Effector memory CD8-positive, alpha-beta T cell (primary cell): ENCODE measurements at places on chromosomes 2 and 18.

GRCh38 chr18:10546557-10547300, 20.9 kb downstream of the NAPG start:
- DNase-seq = no peak

- DNase-seq = no peak
These were observed 42.5 kb downstream of the KIAA2012 start for GRCh38 chr2:202115479-202115971.

DNA sequence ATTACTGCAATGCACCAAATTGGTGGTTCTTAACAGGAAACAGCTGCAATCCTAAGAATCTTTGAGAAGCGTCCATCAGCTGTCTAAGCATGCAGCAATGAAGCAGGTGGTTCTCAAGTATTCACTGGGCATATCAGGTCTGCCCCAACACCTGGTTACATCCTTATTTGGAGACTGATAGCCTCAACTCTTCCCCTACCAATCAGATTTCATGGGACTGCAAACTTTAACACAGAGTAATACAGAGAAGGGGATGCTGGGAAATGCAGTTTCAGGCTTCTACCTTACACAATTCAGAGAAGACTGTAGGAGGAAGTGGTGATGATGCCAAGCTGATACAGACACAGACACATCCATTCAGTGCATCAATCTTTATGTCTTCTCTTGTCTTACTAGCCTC, 240.5 kb downstream of the BCL2 start:
- DNase-seq = no peak

- peak; percentile 57 for DNase-seq
These were observed 175.1 kb downstream of the NCK2 start for GRCh38 chr2:105919826-105920225.

DNA sequence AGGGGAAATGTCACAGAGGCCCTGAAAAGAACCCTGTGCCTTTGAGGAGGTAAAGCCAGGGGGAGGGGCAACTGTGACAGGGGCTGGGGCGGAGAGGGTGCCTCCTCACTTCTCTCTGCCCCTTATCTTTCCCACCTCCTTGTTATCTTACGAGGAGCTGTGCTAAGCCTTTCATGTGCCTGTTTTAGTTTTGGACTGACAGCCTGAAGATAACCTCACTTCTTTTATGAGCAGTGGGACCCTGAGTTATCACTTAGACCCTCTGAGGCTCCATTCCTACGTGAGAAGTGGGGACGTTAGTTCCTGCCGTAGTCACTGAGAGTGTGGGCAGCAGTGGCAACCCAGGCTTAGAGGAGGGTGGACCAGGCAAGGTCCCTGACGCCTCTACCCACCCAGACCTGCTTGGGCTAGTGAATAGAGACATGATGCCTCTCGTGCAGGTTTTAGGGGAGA, 39.5 kb upstream of the LBH start:
- DNase-seq = no peak

DNA sequence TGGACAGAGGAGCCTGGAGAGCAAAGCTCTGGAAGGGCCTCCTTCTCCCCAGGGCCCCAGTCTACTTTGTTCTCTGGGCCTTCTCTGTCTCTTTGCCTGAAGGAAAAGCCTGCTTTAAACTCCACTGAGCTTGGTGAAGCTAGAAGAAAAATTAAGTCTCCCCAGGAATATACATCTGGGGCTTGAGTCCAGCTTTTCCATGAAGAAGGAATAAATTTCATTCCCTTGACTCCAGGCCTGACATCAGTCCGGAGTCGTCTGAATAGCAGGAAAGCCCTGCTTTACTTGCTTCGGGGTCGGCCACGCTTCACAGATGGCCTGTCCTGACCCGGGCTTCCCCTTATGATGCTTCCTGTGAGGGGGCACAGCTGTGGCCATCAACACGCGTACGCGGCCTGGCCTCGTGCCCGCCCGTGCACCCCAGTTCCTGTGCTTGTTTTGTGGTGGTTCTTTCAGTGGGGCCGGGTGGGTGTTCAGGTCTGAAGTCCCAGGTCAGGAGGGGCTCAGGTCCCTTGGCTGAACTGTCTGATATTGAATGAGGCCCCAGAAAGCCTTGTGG, 73.6 kb downstream of the ACOXL start:
- DNase-seq = no peak
